Muscle of leg (tissue), 16 donors: ENCODE measurements at places on chromosomes 7 and 10. TPM values are rescaled to one million over a fixed set of nuclear protein-coding genes. Genes with fewer than 3 reads are reported as not detected.
A peak's percentile ranks its signal among the peaks of the same experiment; 100 is the strongest.

- DNase-seq: peak; percentile 85
Measured at GRCh38 chr7:108069646-108070045, 60.5 kb downstream of the LAMB4 start.

GRCh38 chr7:151731022-151731441 lies 145.9 kb downstream of the PRKAG2 start:
- no peak for DNase-seq

DNA sequence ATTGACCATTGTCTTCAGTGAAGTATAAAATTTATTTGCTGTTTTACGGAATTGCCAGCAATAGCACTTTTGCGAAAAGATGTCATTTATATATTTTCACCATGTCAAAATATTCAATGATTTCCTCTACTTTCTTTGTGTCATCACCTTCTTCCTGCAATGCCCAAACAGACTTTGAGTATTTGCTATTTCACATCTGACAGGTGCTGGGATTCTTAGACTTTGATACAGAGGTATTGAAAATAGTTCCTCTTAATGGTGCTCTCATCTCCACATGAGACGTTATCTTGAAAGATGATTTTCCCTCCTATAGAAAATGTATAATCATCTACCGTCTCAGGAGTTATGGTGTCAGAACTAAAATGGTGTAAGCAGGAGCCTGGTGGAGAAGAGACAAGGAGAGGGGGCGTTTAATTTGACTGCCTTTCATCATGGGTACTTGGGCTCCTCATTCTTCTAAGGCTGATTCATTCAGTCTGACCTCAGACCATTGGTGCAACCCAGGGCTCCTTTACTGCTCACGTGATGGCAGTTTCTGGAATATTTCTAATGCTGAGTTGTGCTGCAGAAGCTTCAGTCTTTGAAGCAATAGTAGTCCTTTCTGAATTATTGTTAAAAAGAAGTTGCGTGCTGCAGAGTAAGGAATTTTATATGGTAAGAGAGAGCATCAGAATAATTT lies 404.6 kb downstream of the PHTF2 start:
- DNase-seq: no peak

GRCh38 chr7:129774359-129774758 lies 162.8 kb downstream of the NRF1 start:
- DNase-seq: peak; percentile 59

The TSPAN13 gene
- 31.6 TPM for total RNA-seq

DNA sequence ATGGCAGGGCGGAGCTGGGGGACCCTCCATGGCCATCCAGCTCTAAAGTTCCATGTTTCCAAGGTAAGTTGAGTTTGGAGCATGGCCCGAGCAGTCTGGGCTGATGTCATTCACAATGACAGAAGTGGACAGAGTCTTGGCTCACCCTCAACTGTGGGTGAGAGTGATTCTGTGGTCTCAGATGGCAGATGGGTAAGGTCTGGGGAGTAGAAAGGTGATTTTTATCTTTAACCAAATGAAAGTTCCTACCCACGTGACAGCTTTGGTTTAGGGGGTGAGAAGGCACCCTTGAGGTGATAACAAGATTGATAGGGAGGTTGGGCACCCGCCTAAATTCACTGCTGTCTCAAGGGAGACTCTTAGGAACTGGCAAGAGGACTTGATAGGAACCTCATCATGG lies 57.6 kb upstream of the PDZD8 start:
- DNase-seq: no peak

DNA sequence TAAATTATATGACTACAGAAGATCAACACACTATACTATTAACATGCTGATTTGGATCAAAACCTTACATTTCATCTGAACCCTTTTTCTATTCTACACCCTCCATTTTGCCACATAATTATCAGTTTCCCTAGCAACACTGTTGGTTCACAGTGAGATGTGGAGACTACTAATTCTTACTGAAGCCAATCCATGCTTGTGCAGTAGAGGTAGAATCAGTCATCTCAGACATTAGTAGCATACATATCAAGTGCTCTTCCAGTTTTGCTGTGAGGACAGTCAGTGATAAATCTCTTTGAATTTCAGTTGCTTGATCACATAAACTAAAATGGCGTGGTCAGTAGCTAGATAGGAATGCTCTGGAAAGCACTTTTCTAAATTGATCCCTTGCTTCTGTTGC lies 70.3 kb downstream of the PON1 start:
- DNase-seq: no peak

The ADIRF gene
- total RNA-seq: 9.7 TPM

The TMEM273 gene
- total RNA-seq: 9.5 TPM

The PCDH15 gene
- total RNA-seq: 0.27 TPM

GRCh38 chr7:150400008-150400787 lies 21.1 kb downstream of the ZNF775 start:
- DNase-seq: no peak
